ENCODE measurements at places on chromosomes 6 and 20.

- no peak for DNase-seq
These were observed 55.5 kb upstream of the CHRNA4 start for GRCh38 chr20:63416631-63417030.

- DNase-seq: no peak
These were observed 16.6 kb upstream of the TRIM27 start for GRCh38 chr6:28940294-28940857.

- DNase-seq: no peak
These were observed 17.0 kb upstream of the RPS6KA2 start for GRCh38 chr6:166643891-166644590.

GRCh38 chr6:159728531-159728964, 1.2 kb downstream of the WTAP start:
- no peak for DNase-seq

DNA sequence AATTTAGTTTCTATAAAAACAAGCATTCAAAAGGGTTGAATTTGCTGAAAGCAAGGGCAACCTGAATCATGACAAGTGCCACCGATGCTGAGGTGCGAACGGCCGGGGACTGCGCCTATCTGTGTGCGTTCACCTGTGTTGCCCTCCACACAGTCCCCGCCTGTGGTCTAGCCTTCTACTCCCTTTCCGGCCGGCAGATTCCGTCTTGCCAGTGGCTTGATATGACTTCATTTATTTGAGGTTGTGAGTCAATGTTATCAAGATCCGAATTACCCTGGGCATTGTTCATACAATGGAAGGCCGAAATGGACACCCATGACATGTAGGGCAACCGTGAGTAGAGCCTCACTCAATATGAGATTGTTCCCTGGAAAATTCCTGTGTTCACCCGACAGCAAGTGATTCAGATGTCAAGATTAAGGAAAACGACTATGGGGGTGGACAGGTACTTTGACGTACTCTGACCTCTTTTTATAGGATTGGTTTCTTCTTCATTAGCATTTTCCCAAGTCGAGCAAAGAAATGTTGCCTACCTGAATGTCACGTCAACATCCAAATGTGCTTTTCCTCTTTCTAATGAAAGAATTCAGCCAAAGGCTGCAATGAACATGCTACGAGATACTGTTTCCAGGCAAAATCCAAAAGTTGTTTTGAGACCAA, 41.1 kb upstream of the NEDD9 start:
- DNase-seq: no peak

DNA sequence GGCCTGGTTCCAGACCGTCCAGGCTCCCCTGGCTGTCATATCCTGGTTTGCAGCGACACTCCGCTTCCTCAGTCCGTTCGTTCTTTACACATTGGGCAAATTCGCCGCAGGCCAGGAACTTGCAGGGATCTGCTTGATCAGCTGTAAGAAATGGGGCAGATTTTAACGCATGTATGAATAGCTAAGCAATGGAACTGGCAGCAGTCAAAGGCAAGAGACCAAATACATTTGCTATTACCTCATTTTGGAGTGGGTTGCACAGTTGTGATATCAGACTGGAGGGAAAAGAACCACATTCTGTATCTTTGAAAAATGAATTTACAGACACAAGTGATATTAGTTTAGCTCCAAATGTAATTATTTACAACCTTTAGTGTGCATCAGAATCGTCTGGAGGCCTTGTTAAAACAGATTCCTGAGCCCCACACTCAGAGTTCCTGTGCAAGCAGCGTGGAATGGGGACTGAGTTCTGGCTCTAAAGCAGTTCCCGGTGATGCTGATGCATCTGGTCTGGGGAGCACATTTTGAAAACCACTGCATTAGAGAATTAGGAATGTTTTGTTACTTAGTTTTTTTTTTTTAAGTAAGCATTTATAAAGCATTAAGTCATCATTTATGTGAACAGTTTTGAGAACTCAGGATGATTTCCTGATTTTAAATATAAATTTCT, 141.3 kb downstream of the IMPG1 start:
- DNase-seq: no peak

- DNase-seq: no peak
These were observed 10.6 kb downstream of the TFEB start for GRCh38 chr6:41724586-41725501.

- DNase-seq: no peak
These were observed 177.4 kb upstream of the RREB1 start for GRCh38 chr6:6930223-6930880.

DNA sequence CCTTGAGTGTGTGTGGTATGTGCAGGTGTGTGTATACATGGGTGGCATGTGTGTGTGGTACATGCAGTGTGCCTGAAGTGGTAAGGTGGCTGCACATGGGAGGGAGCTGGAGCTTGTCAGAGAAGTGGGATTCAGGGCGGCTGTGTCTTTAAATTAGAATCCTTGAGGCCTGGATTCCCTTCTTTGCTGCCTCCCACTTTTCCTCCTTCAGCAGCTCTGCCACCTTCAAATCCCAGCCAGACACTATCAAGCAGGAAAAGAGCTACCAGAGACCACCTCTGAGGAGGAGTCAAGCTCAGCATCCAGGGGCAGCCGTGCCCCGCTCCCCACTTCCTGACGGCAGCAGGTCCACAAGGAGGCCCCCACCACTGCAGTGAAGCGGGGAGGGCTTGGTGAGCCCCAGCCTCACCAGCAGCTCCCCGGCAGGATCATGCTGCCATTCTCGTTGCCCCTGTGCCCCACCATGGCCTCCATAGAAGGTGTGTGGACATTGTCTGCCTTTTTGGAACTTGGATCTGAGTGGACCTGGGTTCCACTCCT, 131.0 kb upstream of the MLN start:
- no peak for DNase-seq

DNA sequence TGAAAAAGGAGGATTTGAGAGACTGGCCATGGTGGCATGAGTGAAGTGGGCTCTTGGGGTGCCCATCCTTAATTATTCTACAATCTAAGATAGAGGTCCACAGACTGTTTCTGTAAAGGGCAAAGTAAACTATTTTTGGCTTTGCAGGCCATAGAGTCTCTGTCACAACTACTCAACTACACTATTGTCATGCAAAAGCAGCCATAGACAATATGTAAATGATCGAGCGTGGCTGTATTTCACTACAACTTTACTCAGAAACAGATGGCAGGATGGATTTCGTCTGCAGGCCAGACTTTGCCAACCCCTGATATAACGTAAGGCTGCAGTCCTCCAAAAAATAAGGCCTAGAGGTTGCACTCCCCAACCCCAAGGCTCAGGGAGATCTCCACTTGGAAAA, 58.2 kb upstream of the NAA20 start:
- no peak for DNase-seq

- no peak for DNase-seq
These were observed 27.5 kb downstream of the TFAP2C start for GRCh38 chr20:56656632-56657031.

All from memory B cell (primary cell).